ENCODE measurements at places on chromosomes 3 and 15.

DNA sequence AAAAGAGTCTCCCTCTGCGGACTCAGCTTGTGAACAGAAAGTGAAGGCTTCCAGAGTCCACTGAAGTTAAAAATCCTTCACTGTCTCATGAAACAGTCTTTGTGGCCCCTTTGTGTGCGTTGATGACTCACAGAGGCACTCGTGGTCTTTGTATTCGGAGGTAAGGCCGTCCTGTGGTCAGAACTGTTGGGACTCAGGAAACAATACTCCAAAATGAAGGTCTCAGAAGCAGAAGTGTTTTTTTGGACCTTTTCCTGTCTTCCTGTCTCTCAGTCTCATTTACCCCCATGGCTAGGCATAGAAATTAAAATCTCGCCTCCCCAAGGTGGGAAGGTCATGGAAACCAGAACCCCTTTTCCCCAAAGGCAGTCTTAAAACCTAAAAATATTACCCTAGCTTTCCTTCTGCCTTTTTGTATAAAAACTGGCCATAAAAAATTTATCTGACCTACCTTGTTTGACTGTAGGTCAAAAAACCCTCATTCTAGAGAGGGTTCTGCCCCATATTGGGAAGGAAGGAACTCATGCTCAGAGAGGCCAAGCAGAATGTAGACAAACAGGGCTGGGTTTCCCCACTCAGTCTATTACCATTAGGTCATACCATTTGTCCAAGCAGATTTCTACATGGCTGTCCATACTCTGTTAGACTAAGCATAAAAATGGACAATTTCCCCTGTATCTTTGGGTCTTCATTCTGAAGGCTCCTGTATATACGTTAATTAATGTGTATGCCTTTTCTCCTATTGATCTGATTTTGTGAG lies 19.1 kb upstream of the EPB42 start:
- DNase-seq = no peak

DNA sequence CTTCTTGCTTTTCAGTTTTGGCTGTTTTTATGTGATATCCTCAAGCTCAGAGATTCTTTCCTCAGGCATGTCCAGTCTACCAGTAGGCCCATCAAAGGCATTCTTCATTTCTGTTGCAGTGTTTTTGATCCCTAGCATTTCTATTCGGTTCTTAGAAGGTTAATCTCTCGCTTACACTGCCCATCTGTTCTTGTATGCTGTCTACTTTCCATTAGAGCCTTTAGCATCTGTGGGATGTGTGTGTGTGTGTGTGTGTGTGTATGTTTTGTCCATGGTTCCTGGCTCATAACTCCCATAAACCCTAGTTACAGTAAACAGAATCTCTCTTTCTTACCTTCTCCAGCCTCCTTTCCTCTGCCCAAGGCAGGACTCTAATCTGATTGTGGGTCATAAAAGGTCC lies 5.1 kb upstream of the SLC22A13 start:
- DNase-seq = no peak

GRCh38 chr3:115156046-115156654 lies 9.1 kb upstream of the ZBTB20 start:
- no peak for DNase-seq

GRCh38 chr15:40229956-40230355 lies 8.9 kb upstream of the PAK6 start:
- DNase-seq = no peak

- DNase-seq = no peak
Observed at GRCh38 chr3:29004885-29005599, 275.8 kb upstream of the RBMS3 start.

DNA sequence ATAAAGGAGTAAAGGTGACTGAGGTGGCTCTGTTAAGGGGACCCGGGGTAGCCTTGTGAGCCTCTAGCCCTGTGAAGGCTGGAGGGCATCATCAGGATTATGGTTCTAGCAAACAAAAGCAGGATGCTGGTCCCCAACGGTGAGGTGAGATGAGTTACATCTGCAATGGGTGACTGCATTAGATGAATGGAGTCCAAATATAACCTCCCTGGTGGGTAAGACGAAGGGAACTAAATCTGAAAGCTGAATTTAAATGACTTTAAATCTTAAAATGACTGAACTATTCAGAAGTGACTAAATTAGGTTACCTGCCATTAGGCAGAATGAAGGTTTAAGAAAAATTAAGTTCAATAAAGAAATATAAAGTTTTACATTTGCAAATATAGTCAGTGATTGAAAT lies 4.6 kb upstream of the HLTF start:
- no peak for DNase-seq

DNA sequence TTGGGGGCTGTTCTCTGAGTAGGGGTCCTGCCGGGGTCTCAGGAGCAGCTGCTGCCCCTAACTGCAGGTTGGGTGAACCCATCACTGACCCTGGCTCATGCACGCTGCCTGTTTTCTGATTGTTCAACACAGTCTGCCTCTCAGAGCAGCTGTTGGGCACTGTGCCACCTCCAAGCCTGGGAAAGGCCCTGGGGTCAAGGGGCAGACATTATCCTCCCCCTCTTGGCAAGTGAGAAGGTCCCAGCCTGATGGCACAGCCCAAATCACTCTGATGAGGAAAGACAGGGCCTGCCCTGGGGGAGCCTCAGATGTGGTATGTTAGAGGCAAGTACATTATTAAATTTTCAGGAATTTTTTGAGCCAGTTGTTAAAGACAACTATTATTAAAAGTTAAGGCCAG lies 14.1 kb upstream of the GNAT1 start:
- no peak for DNase-seq

DNA sequence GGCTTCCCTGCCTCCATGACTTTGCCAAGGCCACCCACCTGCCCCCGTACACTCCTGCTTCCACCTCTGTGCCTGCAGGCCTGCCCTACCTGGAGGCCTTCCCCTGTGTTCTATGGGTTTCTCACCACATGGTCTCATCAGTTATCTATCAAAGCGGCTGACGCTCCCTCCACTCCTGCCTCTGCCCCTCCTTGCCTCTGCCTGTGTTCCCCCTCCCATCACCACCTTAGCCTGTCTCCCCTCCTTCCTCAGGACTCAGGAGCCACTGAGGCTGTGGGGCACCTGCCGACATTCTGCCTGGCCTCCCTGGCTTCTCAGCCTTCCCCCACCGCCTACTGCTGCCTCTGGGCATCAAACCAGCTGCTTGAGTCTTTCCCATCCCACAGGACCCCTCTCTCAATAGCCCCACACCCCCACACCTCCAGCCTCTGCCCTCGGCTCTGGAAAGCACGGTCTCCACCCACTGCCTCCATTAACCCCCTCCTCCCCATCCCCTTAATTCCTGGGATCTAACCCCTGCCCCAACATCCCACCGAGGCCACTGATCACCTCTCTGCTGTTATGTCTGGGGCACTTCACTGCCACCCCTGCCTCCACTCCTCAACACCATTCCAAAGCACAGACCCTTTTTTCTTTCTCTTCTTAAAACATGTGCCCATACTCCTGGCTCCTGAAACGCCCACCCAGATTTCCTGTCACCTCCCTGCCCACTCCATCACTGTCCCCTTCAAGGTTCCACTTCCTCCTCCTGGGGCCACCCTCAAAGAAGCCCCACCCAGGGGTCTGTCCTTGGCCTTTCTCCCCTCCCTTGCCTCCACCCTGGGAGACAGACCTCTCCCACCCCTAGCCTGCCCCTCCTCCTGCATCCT lies 24.4 kb upstream of the CYP11A1 start:
- no peak for DNase-seq

- no peak for DNase-seq
Observed at GRCh38 chr15:95142531-95142930, 911.2 kb downstream of the MCTP2 start.

GRCh38 chr3:40516201-40516600 lies 8.6 kb upstream of the ZNF621 start:
- no peak for DNase-seq

GRCh38 chr15:38650936-38651327 lies 86.3 kb upstream of the RASGRP1 start:
- no peak for DNase-seq

DNA sequence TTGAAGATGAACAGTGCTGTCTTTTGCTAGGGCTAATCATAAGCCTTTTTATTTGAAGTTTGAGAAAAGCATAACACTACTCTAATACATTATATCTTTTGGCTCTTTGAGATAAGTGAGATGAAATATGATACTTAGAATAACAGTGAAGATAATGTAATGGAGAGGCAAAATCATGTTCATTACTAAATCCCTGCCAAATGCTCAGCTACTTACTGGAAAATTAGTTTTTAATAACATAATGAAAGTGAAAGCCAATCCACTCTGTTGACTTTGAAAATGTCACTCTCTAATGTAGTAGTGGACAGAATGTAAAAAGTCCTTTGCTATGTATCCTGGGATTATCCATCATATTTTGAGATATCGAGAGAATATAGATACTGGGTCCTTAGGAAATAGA lies 35.9 kb upstream of the MYH15 start:
- DNase-seq = no peak

- DNase-seq = no peak
Observed at GRCh38 chr15:23628612-23629233, 18.9 kb downstream of the MAGEL2 start.

GRCh38 chr3:119731560-119732343 lies 28.9 kb downstream of the CFAP91 start:
- no peak for DNase-seq

GRCh38 chr3:148136816-148137215 lies 560.9 kb upstream of the AGTR1 start:
- no peak for DNase-seq

DNA sequence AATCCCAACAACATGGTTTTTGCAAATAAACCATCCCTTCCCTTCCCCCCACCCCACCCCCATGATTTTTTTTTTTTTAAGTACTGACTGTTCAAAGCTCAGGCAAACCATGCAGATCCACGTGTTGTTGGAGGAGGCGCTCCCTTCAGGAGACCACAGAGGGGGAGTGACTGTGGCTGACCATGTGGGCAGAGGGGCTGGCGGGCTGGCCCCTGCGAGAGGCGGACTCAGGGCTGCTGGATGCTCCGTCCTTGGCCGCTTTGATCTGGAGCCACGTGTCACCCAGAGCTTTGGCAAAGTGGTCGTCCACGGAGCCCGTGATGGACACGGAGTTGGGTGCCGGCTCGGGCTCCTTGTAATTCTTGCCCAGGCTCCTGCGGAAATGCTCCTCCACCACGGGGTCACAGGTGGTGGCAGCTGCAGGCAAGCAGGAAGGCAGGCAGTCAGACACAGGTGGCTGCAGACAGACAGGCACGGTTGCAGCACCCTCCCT lies 85.3 kb downstream of the VGLL4 start:
- DNase-seq = no peak

DNA sequence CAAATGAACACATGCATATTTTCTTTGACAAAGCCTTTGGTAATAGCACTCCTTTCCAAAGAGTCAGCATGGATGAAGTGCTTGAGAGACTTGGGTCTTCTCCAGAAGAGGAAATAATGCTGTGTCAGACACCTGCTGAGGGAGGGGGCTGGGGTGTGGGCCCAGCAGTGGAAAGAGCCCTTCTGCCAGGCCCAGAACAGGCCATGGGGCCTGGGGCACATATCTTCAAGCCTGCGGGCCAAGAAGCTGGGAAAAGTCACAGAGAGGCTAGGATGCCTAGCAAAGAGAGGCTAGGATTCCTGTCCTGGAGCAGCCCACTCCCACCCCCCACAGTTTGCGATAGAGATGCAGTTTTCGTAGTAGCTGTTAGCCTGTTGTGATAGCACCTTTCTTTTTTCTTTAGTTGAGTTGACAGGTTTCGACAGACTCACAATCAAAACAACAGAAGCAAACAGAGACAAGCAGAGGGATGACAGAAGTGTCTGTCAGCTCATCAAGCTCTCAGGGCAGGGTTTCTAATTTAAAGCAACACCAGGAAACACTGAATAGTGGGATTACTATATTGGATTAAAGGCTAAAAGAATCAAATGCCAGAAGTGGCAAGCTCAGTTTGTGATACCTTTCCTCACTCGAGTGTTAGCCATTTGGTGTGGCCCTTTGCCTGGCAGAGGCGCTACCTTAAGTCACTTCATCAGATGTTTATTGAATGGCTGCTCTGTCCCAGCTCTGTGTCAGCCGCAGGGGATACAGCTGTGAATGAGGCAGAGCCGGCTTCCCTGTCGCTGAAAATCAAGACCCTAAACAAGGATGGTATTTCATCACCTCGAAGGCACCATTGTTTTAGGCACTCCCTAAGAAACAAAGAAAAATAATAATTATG lies 19.0 kb downstream of the CMTM7 start:
- no peak for DNase-seq

DNA sequence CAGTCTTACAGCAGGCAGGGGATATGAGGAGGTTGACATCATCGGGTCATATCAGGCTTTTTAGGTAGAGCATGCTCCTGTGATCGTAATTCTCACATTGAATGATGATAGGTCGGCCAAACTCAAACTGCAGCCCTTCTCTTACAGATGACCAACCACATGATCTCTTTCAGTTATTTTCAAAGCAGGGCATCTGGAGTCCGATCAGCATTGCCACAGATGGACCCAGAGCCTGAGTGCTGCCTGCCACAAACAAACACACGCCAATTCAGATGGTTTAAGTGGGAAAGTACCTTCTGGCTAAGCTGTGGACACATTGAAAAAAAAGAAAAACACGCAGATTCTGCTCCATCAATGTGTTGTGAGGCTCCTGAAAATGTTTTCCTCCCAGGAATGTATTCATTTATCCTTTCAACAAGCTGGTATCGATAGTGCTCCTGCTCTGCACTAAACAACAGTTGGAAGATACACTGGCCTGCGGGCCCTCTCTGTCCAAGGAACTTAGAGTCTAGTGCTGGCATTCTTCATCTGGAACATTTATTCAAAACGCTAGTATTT lies 31.2 kb downstream of the ARPP21 start:
- no peak for DNase-seq

- no peak for DNase-seq
Observed at GRCh38 chr3:23254282-23254681, 51.2 kb downstream of the UBE2E2 start.

- no peak for DNase-seq
Observed at GRCh38 chr3:121231872-121232271, 313.9 kb downstream of the POLQ start.

DNA sequence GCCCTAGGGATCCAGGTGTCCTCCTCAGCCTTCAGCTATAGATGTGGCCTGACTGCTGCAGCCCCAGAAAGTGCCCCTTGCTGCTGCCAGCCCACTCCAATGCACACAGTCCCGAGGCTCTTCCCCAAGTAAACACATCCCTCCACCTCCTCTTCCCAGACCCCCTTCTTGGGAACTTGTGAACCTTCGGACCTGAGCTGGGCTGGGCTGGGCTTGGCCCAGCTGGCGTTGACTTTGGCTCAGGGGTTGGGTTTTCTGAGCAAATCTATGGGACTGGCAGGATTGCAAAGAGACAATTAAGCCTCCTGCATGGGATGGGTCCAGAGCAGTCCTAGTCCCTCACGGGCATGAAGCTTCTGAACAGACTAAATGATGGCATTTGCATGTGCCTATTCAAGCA lies 14.7 kb downstream of the VIPR1 start:
- no peak for DNase-seq

- DNase-seq = no peak
Observed at GRCh38 chr3:180188512-180189309, 152.0 kb upstream of the PEX5L start.
